ENCODE measurements at places on chromosomes 3 and 15. TPM values are rescaled to one million over a fixed set of nuclear protein-coding genes. Genes with fewer than 3 reads are reported as not detected.

Gene CASR
- not detected for total RNA-seq

Gene GOLGA6L7
- not detected for total RNA-seq

- ATAC-seq = no peak
These were observed 100.4 kb upstream of the PPP2R3A start for GRCh38 chr3:135865085-135865484.

- no peak for ATAC-seq
These were observed 71.4 kb downstream of the C3orf80 start for GRCh38 chr3:160296591-160296990.

GRCh38 chr3:8266730-8267131 is 234.9 kb upstream of the LMCD1 start:
- no peak for ATAC-seq

GRCh38 chr3:124223853-124224252 is 231.9 kb upstream of the ROPN1 start:
- ATAC-seq = no peak

DNA sequence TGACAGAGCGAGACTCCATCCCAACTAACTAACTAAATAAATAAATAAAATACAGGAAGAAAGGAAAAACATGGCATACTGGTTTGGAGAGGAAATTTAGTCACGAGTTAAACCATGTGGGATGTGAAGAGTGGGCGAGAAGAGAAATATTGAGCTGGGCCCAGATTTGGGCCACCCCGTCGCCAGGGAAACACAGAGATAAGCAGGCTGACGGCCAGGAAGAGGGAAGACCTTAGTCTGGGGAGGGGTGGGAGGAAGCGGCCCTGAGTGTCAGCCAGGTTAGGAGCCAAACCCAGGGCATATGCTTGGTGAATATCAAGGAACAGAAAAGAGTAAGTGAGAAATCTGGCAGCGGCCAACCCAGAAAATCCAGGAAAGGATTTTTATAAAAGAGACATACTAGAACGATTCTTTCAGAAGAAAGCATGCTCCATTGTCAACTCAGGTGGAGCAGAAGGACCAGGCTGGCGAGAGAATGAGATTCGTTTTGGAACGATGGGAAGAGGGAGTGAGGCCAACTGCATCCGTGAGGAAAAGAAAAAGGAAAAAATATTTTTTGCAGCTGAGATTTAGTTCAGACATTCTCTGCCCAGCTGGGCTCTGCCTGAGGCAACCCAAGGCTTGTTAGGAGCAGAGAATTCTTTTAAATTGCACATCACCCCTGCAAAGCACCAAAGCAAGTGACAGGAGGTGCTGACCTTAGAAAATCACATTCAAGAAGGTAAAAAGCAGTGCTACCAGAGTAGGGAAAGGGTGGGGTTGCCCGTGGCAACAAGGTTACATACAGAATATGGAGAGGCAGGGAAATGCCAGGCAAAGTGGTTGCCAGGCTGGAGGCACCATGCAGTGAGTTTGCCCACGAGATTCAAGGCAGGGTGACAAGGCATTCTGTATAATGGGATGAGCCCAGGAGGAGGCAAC is 59.3 kb upstream of the RAD18 start:
- ATAC-seq = no peak

DNA sequence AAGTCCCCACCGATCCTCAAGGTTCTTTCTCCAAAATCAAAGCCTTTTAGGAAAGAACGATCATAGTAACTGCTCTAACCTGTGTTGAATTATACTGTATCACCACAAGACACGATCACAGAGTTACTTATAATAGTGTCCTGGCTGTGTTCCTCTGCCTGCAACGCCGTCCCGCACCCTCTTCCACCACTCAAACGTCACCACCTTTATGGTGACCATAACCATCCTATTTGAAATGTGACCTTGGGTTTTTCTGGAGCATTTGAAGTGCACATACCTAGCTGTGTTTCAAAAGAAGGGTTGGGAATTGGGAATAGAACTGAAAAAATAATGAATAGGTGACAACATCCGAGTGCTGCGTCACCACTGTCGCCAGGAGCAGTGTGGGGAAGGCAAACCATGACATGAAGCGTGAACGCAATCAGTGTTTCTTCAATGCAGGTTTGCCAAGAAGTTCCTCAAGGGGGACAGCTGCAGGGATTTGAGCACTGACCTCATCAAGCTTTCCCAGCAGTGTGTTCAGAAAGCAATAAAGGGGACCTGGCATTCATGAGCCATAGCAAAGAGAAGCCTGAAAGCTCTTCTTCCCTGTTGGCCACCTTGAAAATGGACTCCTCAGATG is 769 bp upstream of the SELENOS start:
- no peak for ATAC-seq

DNA sequence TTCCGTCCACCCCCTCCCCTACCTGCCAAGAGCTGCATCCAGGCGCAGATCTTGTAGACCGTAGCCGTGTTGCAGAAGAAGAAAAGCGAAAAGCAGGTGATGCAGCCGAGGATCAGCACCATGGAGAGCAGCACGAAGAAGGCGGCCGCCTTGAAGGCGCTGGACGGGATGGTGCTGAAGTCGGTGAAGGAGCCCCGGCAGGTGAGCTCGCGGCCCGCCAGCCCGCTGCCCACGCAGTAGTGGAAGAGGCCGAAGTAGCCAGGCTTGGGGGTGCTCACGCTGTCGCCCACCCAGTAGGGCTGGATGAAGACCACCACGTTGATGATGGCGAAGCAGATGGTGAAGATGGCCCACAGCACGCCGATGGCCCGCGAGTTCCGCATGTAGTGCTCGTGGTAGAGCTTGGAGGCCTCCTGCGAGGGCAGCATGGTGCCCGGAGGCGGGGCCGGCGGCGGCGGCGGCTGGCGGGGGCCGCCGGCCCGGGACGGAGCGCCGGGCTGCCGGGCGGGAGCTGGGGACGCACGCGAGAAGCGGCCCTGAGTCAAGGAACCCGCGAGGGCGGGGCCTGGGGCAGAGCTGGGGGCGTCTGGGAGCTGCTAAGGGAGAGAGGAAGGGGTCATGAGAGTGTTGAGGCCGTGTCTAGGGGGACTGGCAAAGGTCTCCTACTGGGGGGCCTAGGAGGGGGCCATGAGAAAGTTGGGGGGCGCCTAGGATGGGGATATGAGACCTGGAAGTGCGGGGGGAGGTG is 1.2 kb downstream of the LHFPL4 start:
- peak; percentile 59 for ATAC-seq
